ENCODE measurements at places on chromosomes 5 and 9.
A peak's percentile ranks its signal among the peaks of the same experiment; 100 is the strongest.

- DNase-seq, result no peak
These were observed 282.5 kb downstream of the ZSWIM6 start for GRCh38 chr5:61614606-61615005.

DNA sequence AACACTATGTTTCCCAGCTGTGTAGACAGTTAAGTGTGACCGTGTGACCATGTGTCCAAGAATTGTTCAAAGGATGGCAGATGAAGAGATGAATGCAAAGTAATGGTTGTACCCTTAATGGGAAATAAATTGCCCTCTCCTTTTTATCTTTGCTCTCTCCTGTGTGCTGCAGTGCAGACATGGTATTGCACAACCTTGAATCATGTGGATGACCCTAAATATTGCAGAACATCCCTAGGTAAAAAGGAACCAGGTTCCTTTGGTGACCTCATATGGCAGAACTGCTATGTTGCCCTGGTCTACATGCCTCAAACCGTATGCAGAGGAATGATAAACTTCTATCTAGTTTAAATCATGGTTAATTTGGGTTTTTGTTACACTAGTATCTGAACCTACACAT lies 81.7 kb upstream of the CTNND2 start:
- DNase-seq, result no peak

DNA sequence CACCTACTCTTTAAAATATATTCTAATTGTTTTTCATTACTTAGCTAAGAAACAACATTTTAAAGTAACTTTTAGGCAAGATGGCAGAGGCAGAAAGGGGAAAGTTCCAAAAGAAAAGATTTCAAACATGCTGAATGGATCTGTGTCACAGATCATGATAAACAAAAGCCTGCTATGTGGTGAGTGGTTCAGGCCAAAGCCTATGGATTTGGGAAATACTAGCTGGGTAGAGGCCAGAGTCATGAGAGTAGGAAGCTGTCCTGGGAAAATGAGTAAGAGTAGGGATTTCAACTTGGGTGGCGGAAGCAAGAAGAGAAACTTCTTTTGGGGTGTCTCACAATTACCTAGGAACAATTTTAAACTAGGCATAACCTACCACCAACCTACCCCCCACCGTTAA lies 68.7 kb upstream of the GRHPR start:
- no peak for DNase-seq

DNA sequence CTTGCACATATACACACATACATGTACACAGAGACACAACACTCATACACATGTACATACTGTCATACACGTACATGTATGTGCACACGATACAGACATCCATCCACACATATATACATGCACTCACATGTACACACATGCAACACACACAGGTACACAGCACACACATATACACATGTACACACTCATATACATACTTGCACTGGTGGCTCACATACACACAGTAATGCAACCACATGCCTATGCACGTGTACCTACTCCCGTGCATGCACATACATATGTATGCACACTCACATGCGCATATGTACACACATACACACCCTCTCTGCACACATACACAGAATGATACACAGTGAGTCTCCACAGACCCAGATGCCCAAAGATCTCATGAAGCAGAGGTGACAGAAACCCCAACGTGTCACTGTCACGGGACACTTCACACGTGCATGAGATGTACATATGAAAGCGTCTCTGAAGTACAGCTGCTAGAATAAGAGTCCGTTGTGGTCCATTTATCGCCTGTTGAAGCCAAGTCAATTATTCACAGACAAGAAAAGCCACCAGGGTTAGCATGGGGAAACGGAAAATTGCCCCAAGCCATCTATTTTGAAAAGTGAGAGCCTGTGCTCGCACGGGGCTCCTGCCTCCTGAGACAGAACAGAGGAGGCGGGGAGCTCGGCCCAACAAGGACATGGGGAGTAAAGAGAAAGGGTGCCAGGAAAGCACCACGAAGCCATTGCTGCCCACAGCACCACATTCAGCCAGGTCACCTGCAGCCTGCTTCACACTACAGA lies 24.9 kb downstream of the LPCAT1 start:
- no peak for DNase-seq

- DNase-seq, result no peak
These were observed 381.9 kb downstream of the CDK5RAP2 start for GRCh38 chr9:120198027-120198426.

- DNase-seq, result no peak
These were observed 63.4 kb upstream of the RNF38 start for GRCh38 chr9:36463467-36463866.

DNA sequence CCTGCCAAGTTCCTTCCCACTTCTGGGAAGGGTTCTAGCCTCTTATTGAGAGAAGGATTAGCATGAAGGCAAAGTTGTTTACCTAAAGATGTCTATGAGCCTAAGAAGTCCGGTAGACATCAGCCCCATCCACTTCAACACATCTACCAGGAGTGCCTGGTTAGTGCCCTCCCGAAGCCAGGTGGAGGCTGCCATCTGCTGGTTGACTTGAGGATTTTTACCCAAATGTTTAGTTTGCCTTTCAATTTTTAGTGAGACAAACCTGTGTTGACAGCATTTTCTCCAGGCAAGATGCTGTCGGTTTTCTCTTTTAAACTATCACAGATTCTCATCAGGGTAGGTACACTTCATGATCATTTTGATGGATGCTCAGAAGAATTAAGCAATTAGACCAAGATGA lies 83.6 kb upstream of the TNFSF8 start:
- DNase-seq, result peak; percentile 60

DNA sequence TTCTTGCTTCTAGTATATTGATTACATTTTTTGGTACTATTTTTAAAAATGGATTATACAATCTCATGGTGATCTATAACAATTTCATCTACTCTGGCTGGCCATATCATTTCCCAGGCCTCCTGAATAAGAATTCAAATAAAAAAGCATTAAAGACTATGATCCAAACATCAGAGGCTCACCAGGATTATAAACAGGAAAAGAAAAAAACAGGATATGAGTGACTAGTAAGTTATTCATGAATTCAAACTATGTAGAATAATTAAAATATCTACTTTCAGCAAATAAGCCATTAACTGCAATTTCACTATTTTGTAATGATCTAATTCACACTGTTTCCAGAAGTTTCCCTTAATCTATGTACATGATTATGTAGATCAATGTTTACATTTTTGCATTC lies 293.1 kb upstream of the CDH6 start:
- DNase-seq, result no peak

- DNase-seq, result no peak
These were observed 181.0 kb upstream of the PITX1 start for GRCh38 chr5:135214897-135215616.

DNA sequence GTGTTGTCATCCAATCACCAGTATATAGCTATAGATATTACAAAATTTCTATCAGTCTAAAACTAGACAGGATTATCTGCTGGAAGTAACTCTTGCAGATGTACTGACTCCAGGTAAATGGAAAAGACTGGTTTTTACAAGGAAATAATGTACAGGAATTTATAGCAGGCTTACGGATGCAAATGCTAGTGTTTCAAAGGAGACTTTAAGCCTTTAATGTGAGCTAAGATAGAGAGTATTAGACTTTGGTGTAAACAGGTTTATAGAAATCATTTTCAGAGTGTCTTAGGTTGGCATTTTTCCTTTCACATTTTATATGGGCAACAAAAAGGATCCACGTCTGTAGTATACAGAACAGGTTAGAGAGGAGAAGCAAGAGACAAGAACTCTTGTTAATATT lies 16.1 kb downstream of the ZNF608 start:
- DNase-seq, result no peak

DNA sequence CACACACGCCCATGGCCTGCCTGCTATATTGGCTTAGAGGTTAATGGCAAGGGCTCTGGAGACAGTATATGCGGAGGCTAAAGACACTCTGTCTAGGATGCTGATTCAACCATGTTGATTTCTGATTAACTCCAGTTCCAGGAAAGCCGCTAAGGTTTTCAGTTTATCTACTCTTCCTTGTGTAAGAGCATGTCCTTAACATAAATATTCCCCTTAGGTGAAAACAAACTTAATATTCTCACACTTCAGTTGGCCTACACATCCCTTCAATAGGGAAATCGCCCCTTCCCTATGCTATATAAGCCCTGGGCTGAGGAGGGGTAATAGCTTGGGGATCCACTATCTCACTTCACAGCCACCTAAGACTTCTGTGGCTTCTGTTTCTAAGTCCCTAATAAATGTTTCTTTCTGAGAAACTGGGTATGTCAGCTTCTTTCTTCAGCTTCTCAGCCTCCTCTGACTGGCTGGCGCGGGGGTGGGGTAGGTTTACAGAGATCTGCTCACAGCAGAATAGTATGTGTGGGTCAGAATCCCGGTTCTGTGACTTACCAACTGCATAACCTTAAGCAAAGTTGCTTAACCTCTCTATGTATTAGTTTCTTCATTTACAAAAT lies 4.3 kb upstream of the GPX3 start:
- DNase-seq, result no peak

DNA sequence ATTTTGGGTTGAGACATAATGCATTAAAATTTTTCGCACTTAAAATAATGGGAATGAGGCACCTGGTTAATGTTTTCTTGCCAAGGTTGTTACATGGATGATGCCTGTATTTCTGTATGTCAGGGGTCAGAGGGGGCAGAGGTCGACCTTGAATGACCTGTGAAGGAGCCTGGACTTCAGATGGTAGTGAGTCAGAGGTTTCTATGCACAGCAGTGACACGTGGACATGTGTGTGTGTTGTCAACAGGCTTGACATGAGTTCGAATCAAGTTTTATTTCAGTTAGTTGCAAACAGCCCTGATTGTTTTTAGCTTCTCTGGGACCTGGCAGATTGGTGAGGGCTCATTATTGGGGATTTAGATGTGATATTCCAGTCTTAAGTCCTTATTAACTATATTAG lies 3.6 kb downstream of the IL5 start:
- DNase-seq, result no peak

GRCh38 chr5:172691886-172692285 lies 50.8 kb downstream of the NEURL1B start:
- DNase-seq, result no peak

- no peak for DNase-seq
These were observed 4.8 kb upstream of the GPR150 start for GRCh38 chr5:95615164-95615467.

DNA sequence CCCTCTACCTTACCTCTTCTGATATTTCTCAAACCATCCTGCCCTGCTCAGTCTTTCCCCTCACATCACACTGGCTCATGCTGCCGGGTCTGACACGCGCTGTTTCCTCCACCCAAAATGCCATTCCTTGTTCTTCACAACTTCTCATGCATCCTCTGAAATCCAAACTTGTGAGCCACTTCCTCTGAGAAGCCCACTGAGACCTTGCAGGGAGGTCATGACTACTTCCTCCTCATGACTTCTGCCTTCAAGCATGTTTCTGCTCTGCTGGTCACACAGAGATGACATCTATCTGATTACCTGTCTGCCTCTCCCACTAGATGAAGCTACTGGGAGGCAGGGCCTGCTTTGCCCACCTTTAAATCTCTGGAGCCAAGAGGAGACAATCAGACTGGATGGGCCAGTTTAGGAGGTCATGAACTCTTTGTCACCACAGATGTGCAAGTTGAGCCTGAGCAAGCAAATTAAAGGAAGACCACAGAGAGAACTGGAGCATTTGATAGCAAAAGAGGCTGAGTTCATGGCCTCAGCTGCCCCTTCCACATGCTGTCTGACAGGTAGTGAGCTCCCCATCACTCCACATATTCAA lies 119.8 kb upstream of the TBC1D2 start:
- DNase-seq, result peak; percentile 44

DNA sequence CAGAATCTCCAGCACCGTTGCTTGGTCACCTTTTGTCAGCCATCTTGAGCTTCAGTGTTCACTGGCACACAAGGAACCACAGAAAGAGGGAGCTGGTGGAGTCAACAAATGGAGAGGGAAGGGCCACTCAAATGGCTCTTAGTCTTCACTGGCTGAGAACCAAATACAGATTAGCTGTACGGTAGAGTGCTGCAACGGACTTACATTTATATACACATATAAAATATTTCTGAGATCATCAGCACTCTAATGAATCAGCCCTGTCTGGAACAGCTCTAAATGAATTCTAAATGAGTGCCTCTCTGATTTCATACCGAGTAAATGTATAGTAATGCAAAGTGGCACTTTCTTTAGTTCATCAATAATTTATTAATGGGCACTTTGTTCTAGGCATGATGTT lies 24.8 kb downstream of the KCTD16 start:
- no peak for DNase-seq

GRCh38 chr9:127187231-127187956 lies 65.0 kb upstream of the ANGPTL2 start:
- DNase-seq, result peak; percentile 95

GRCh38 chr5:4990462-4990861 lies 149.7 kb upstream of the ADAMTS16 start:
- no peak for DNase-seq

- DNase-seq, result no peak
These were observed 545.0 kb downstream of the PRR16 start for GRCh38 chr5:121009058-121009457.

GRCh38 chr9:69319324-69320025 lies 5.5 kb upstream of the ENTREP1 start:
- no peak for DNase-seq

GRCh38 chr5:174329738-174330137 lies 284.2 kb downstream of the NSG2 start:
- DNase-seq, result no peak

- DNase-seq, result no peak
These were observed 33.2 kb upstream of the CLPTM1L start for GRCh38 chr5:1378096-1378495.

DNA sequence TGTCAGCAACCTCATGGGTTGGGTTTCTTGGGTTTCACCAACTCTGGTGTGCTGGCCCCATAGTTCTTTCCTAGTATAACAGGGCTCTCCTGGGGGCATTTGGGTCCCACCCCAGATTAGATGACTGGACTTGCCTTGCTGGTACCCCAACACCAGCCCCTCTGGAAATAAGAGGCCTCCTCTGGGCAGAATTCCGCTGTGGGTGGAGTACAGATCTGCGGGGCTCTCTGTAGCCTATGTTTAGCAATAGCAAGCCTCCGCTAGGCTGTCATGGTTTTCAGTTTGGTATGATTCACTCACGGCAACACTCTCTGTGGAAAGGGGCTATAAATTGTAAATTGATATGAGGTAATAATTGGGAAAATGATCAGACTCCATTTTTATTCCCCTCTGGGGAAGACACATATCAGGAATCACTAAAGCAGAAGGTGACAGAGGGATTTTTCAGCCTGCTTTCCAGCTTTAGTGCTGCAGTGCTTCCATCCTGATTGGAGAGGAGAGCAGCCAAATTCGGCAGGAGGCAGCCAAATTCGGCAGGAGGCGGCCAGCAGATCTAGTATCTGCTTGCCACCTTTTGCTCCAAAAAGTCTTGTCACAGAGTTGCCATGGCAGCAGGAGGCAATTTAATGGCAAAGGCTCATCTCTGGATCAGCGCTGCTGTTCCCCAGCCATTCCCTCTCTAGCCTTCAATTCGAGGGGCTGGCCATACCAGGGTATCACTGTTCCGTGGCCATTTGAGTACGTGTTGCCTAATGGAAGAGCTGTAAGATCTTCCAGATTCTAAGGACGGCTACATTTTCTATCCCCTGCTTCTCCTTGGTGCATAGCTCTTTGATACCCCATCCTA lies 84.6 kb downstream of the SLC44A1 start:
- DNase-seq, result no peak

GRCh38 chr5:121979691-121980090 lies 17.9 kb downstream of the SRFBP1 start:
- DNase-seq, result no peak

GRCh38 chr5:98785244-98785643 lies 11.8 kb downstream of the RGMB start:
- no peak for DNase-seq

- no peak for DNase-seq
These were observed 9.3 kb downstream of the TMEM245 start for GRCh38 chr9:109110329-109111021.

- DNase-seq, result no peak
These were observed 27.0 kb upstream of the IFNB1 start for GRCh38 chr9:21104787-21105186.
